ENCODE measurements at places on chromosomes 4 and X.

DNA sequence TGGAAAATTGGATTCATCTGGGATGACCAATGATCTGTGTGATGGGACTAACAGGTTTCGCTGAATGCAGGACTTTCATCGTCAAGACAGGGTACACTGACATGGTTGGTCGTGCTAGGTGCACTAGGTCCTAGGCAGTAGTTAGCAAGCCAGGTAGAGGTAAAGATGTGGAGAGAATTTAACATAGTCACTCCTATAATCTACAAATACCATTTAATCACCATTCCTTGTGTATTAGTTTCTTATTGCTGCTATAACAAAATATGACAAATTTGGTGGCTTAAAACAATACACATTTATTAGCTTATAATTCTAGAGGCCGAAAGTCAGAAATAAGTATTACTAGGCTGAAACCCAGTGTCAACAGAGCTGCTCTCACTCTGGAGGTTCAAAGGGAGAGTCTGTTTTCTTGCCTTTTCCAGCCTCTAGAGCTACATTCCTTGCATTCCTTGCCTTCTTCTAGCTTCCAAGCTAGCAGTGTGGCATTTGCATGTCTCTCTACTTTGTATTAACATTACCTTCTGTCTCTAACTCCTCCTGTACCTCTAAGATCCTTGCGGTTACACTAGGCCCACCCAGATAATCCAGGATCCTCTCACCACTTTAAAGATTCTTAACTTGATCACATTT, 98.7 kb upstream of the GRIA3 start:
- peak; percentile 66 for DNase-seq

GRCh38 chrX:124239911-124240310, 92.5 kb upstream of the TEX13D start:
- DNase-seq, result no peak

- peak; percentile 5 for DNase-seq
These were observed 1253.0 kb upstream of the PCDH7 start for GRCh38 chr4:29467044-29467717.

DNA sequence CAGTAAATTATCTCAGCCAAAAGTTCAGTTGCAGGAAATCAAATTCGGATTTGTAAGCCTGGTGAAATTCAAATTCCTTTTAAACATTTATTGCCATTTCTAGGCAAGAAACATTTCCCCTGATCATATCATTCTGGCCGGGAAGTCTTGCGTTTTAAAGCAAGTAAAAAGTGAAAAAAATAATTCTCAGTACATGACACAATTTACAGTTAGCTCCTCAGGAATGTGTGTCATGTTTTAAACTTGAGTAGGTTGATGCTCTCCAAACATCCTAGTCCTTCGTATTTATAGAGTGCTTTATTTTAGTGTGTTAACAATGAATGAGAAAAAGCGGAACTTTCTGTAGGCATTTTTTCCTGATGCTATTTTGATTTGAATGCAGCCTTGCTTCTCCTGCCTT, 158.3 kb upstream of the SCML1 start:
- peak; percentile 80 for DNase-seq

- DNase-seq, result no peak
These were observed 2.0 kb downstream of the GABRA2 start for GRCh38 chr4:46387956-46388355.

GRCh38 chrX:18574591-18574990, 97.3 kb downstream of the RS1 start:
- peak; percentile 83 for DNase-seq

GRCh38 chr4:94897023-94897422, 139.3 kb downstream of the BMPR1B start:
- no peak for DNase-seq

DNA sequence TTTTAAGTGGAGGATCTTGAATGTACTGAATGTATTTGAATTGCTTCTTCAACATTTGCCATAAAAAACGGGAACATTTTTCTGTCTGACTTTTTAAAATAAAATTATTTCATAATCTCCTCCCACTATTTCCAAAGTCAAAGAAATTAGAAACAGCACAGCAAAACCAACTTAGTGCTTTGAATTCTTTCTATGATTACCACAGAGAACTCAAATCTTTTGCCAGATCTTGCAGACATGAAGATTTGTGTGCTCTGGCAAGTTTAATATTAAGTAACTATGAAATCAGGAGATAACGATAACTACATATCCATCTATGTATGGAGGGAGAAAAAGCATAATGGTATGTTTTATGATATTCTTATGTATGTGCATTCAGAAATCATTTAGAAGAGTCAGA, 982.2 kb downstream of the PCDH7 start:
- DNase-seq, result no peak

DNA sequence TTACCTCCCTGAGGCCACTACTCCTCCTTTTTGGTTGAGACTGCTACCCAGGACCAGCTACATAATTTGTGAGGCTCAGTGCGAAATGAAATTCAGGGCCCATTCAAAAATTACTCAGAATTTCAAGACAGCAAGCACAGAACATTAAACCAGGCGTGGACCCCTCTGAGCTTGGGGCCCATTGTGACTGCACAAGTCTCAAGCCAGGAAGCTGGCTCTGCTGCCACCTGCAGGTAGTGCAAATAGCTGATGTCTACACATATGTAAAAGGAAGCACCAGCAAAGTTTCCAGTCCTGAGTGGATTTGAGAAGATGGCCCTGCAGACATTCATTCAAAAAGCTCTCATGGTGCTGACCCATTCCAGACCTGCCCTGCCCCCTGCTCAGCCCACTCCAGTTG, 213.4 kb upstream of the LNX1 start:
- peak; percentile 40 for DNase-seq

DNA sequence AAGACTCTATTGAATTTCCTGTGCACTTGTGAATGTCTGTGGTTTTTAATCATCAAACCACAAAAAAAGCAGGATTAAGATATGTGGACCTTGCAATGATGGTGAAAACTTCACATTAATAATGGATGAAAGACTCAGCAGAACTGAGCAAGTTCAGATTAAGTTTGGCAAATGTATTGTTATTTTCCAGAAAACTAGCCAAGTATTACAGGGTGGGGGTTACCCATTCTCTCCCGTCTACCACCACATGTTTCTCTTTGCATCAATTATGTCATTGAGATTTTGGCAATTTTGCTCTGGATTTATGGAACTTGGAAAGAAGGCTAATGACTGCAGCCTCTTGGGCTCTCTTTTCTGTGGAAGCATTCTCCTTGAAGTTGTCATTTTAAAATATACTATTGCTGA, 577.1 kb downstream of the ANKRD50 start:
- peak; percentile 48 for DNase-seq

GRCh38 chrX:141396536-141396935, 154.2 kb upstream of the SPANXC start:
- no peak for DNase-seq

DNA sequence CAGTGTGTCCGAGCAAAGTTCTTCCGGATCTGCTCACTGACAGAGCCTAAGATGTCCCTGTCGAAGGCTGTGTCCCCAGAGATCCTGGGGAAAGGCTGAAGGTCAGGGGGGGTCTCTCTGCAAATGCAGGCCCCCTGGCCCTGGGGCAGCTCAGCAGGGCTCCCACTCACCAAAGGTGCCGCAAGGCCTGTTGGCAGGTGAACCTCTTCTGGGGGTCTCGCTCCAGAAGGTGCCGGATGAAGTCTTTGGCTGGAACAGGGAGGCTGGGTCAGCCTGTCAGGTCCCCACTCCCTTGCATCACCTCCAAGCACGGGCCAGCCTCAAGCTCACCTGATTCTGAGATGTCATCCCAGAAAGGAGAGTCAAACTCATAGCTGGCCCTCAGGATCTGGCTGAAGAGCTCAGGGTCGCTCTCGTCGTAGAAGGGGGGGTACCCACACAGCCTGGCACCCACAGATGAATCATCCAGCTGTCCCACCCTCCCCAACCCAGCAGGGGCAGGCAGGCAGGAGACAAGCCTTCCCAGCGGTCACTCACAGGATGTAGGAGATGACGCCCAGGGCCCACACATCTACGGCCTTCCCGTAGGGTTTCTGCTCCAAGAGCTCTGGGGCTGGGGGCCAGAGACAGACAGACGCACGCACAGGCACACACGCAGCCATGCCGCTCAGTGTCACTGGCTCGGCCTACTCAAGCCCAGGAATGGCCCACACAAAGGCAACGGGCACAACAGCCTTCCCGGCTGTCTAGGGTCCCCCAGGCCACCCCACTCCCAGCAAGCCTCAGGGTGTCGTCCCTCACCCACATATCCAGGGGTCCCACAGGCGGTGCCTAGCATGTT, 2.6 kb downstream of the PNCK start:
- DNase-seq, result no peak

DNA sequence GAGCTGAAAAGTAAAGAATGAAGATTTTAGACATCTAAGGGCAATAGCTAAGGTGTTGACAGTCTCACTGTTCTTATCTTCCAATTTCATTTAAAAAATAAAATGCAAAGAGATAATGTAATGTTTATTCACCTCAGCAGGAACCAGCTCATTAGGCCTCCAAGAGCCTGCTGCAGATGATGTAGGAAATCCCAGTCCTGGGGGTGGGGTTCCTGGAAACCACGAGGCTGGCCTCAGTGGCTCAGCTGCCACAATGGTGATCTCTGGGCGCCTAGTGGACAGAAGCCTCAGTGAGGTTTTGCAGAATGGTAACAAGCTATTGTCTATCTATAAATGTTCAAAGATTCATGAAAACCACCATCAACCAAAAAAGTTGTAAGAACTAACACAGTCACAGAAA, 77.3 kb downstream of the RPS3A start:
- DNase-seq, result no peak

DNA sequence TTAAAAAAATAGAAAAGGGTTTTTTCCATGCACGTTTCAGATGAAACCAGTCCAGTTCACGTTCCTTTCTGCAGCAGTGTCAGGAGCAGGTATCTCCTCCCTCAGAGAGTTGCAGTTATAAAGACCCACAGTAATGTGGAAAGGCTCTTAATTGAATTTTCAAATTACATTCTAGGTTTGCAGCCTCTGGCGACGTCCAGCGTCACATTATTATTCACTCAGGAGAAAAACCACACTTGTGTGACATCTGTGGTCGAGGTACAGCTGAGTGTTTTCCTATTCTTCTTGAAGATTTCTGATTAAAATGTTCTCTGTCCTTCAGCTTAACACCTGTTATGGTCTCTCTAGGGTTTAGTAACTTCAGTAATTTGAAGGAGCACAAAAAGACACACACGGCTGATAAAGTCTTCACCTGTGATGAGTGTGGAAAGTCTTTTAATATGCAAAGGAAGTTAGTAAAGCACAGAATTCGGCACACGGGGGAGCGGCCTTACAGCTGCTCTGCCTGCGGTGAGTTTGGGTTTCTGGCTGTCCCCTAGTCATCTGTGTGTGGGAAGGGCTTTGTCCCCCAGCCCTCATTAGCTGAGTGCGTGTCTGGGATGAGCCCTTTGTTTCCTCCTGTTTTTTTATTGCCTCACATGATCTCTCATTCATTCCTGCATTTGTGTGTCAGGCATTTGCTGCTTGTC, 25.6 kb downstream of the ZBTB49 start:
- no peak for DNase-seq

GRCh38 chr4:89113415-89113814, 2.1 kb downstream of the TIGD2 start:
- DNase-seq, result no peak

GRCh38 chr4:7632971-7633370, 198.2 kb upstream of the PSAPL1 start:
- DNase-seq, result peak; percentile 53

DNA sequence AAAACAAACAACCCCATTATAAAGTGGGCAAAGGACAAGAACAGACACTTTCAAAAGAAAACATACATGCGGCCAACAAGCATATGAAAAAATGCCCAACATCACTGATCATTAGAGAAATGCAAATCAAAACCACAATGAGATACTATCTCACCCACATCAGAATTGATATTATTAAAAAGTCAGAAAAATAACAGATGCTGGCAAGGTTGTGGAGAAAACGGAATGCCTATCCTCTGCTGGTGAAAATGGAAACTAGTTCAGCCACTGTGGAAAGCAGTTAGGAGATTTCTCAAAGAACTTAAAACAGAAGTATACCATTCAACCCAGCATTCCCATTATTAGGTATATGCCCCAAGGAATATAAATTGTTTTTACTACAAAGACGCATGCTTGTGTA, 112.5 kb downstream of the JADE1 start:
- no peak for DNase-seq

DNA sequence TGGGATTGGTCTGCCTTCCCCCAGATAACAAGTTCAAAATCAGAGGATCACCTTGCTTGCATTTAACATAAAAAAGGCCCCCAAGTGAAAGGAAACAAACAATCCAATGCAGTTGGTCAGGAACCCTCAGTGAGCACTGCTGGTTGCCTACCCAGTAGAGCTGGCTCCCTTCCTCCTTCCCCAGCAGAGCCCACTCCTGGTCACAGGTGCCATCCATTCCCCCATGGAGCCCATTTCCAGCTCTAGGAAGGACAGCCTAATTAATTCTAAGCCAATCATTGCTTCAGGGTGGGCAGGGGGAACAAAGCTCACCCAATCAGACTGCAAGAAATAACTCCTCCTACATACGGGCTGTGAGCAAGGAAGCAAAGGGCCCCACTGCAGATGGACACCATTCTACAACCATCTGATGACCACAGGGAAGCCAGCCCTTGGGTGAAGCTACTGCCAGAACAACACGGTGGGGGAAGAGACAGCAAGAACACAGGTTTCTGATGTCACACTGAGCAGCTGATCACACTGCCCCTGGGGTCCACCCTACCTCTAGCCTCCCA, 86.5 kb downstream of the SH3KBP1 start:
- DNase-seq, result no peak

DNA sequence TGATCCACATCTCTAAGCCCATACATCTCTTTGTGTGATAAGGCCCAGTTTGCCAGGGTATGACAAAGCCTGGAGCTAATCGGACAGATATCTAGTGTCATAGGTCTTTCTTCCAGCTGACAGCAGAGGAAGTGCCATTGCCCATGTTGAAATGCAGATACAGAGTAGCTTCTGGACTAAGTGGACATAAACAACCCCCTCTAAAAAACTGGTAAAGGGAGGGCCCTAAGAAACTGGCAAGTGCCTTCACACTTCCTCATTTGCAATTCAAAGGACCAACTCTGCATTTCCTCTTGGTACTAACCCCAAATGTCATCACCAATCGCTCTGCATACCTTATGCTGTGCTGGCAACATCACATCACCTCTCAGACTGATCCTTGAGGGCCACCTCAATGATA, 20.8 kb downstream of the ARHGEF6 start:
- no peak for DNase-seq

DNA sequence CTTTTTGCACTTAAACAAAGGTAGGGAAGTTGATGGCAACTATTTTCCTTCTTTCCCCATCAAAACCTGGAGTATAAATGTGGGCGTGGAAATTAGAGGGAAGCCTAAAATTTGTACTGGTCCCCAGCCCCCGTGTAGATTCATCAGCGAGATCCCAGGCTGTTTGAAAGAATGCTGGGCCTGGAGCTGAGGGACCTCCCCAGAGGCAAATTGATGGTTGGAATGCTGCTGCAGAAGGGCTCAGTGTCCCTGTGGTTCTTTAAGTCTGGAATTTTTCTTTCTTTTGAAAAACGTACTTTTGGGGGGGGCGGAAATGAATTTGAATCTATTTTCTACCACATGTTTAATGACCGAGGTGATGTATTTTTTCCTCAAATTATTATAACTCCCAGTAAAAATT, 197.2 kb downstream of the CBR4 start:
- DNase-seq, result peak; percentile 69
